ENCODE measurements at places on chromosomes 16 and 17. TPM values are rescaled to one million over a fixed set of nuclear protein-coding genes. Genes with fewer than 3 reads are reported as not detected.

AMFR gene
- total RNA-seq, result 111 TPM

ARSG gene
- 2.3 TPM for total RNA-seq

KCNH4 gene
- 0.06 TPM for total RNA-seq

ITFG1 gene
- total RNA-seq, result 71.1 TPM

EVPLL gene
- 0.22 TPM for total RNA-seq

SPATA32 gene
- not detected for total RNA-seq

EEF2KMT gene
- total RNA-seq, result 9.8 TPM

HLF gene
- total RNA-seq, result 3.9 TPM

CACNA1G gene
- 0.06 TPM for total RNA-seq

MGAT5B gene
- total RNA-seq, result 0.46 TPM

TBL3 gene
- total RNA-seq, result 22.0 TPM

TNP2 gene
- not detected for total RNA-seq

SYT17 gene
- total RNA-seq, result 9.1 TPM

PTGES3L gene
- total RNA-seq, result 3.6 TPM

TBC1D26 gene
- total RNA-seq, result not detected

CPHXL2 gene
- not detected for total RNA-seq

DNA sequence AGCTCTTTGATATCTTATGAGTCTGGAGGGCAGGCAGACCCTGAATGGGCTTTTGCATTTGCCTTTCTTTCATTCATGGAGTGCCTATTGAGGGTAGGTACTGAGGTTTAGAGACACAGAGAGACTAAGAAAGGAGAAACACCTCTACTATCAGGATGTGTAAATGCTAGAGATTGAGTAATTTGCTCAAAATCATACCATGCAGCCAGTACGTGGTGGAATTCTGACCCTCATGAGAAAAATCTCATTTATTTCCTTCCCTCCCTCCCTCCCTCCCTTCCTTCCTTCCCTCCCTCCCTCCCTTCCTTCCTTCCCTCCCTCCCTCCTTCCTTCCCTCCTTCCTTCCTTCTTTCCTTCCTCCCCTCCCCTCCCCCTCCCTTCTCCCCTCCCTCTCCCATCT lies 18.4 kb upstream of the NFATC3 start:
- no peak for DNase-seq

DNA sequence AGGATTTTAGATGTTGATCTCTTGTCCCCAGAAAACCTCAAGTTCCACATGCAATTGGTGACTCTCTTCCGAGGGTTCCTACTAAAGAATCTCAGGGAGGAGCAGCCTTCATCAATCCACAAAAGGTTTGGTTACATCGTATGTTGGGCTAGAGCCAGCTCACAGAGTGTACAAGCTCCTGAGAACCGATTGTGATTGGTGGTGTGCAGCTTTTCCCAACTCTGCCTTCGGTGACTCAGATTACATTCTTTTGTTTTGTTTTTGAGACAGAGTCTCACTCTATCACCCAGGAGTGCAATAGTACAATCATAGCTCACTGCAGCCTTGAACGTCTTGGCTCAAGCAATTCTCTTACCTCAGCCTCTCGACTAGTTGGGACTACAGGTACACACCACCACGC lies 172.4 kb downstream of the PMP22 start:
- DNase-seq, result no peak

- no peak for DNase-seq
Observed at GRCh38 chr16:180681-181564, 664 bp downstream of the HBQ1 start.

- DNase-seq, result no peak
Observed at GRCh38 chr17:71809537-71809936, 311.3 kb upstream of the SOX9 start.

GRCh38 chr17:15262291-15263205 lies 2.6 kb downstream of the PMP22 start:
- peak; percentile 82 for DNase-seq

GRCh38 chr17:17121162-17121561 lies 78.9 kb downstream of the MPRIP start:
- DNase-seq, result no peak

DNA sequence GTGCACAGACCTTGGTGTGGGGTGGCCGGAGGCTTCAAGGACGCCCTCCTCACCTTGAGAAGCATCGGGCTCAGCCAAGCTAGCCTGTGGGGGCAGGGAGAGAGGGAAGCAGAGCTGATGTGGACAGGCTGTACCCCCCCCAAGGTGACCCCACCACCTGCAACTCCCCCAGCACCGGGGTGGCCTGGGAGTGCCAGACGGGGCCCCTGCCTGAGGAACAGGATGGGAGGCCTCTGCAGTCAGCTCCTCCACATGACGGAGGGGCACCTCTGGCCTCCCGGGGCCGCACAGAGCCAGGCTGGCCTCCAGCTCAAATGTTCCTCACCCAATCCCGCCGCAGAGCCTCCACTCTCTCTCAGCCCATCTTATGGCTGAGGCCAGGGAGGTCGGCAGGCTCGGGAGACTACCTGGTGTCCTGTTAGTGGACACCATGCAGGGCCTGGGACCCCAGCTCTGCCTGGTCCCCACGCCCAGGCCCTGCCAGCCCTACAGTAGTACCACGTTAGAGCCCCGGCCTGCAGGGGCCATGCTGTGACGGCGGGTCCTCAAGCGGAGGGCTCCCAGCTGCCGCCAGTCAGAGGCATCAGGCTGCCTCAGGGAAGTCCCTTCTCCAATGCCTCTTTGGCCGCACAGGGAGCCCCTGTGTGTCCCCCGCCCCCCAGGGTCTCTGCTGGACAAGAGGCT lies 19.4 kb upstream of the SLC38A10 start:
- DNase-seq, result no peak

- peak; percentile 3 for DNase-seq
Observed at GRCh38 chr17:83194761-83195329, 115.4 kb downstream of the METRNL start.

- no peak for DNase-seq
Observed at GRCh38 chr17:6478486-6478885, 34.2 kb downstream of the PIMREG start.

DNA sequence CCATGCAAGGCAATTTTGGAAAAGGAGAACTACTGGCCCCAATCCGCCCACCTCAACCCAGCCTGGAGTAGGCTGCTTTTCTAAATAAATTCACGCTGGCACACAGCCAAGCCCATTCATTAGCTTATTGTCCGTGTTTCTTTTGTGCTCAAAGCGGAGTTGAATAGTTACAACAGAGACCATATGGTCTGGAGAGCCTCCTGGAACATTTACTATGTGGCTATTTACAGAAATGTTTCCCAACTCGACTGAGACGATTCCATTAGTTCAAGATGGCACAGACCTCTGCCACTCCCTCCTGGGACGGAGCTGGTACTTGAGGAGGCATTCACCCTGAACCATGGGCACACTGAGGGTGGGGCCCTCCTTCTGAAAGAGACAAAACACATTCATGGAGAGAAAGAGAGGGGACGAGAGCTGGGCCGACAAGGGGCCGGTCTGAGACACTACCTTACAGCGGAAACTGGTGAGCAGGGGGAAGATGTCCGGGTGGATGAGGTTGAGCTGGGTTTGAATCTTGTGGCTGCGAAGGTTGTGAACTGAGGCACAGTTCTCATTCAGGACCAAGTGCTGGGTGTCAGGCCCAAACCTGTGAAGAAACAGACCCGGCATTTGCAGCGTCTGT lies 15.7 kb downstream of the ELAC2 start:
- DNase-seq, result no peak

GRCh38 chr17:76968707-76969597 lies 100.7 kb downstream of the MGAT5B start:
- no peak for DNase-seq

- DNase-seq, result peak; percentile 43
Observed at GRCh38 chr16:3431779-3432219, 11.5 kb downstream of the ZNF597 start.

GRCh38 chr17:74763565-74764387 lies 12.4 kb downstream of the NAT9 start:
- peak; percentile 82 for DNase-seq

GRCh38 chr17:57436565-57436964 lies 180.2 kb downstream of the MSI2 start:
- no peak for DNase-seq

- no peak for DNase-seq
Observed at GRCh38 chr16:56438038-56438437, 12.7 kb upstream of the AMFR start.

DNA sequence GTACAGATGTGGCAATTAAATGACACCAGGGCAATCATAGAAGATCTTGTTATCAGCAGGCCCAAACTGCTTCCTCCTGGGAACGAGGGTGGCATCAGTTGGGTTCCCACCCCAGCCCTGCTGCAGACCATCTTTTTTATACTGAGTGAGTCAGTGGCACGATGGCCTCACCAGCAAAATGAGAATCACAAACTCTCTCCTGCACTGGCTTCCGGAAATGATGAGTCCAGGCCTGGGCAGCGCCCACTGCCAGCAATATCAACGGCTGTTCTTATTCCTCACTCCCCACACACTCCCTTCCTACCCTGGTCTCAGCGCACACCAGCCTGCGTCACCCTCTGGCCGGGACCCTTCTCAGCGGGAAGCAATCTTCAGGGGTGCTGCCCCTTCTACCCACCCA lies 340.3 kb downstream of the FOXL1 start:
- DNase-seq, result no peak

- DNase-seq, result no peak
Observed at GRCh38 chr17:49553676-49554335, 21.9 kb upstream of the NXPH3 start.

- no peak for DNase-seq
Observed at GRCh38 chr16:54156349-54156748, 130.2 kb downstream of the IRX3 start.

- no peak for DNase-seq
Observed at GRCh38 chr16:1537763-1538289, 4.4 kb downstream of the TMEM204 start.

- DNase-seq, result no peak
Observed at GRCh38 chr17:38617074-38617860, 11.5 kb upstream of the SRCIN1 start.

GRCh38 chr16:49495596-49496355 lies 122.2 kb downstream of the C16orf78 start:
- no peak for DNase-seq

- no peak for DNase-seq
Observed at GRCh38 chr16:74666010-74666421, 661 bp downstream of the RFWD3 start.

GRCh38 chr17:1181753-1182137 lies 2.0 kb upstream of the ABR start:
- DNase-seq, result no peak

DNA sequence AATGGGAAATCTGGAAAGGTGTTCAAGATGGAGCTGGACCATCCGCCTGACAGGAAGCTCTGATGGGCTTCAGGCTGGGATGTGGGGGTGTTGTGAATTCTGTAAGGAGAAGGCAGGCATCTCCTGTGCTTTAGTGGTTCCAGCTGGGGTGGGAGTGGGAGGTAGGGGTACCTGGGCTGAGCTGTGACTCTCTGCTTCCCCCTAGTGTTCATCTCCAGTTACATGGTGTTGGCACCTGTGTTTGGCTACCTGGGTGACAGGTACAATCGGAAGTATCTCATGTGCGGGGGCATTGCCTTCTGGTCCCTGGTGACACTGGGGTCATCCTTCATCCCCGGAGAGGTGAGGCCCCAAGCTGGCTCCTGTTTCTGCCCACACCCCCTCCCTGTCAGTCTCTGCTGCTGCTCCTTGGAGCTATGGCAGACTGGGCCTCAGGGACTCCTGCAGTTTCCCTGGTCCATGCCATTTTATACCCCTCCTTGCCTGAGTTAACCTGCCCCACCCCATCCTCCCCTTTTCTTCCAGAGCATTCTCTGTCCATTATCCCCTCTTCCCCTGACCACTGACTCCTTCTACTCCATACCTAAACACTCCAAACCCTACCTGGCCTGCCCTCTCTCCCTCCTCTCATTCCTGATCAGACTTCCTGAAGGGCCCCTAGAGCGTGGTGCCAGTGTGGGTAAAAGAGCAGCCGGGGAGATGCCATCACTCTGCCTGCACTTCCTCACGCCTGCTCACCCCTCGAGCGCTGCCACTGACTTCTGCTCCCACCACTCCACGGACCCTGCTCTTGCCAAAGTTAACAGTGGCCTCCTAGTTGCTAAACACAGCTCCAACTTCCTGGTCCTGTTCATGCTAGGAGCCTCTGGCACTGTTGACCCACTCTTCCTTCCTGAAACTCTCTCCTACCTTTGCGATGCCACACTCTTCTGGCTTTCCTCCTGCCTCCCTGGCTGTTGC lies 3.4 kb downstream of the SPNS1 start:
- DNase-seq, result no peak

GRCh38 chr17:48347177-48347576 lies 82.8 kb downstream of the SKAP1 start:
- no peak for DNase-seq

All from left colon (tissue), 2 donors.